ENCODE measurements at places on chromosomes 3 and 15. TPM values are rescaled to one million over a fixed set of nuclear protein-coding genes. Genes with fewer than 3 reads are reported as not detected.

Gene GLDN
- total RNA-seq = 1.2 TPM

Gene ATP10A
- 13.0 TPM for total RNA-seq

Gene OXSM
- total RNA-seq = 12.4 TPM

Gene MKRN2OS
- not detected for total RNA-seq

Gene GOLGA8M
- 0.56 TPM for total RNA-seq

Gene MOBP
- total RNA-seq = under 0.01 TPM

Gene TNFAIP8L3
- total RNA-seq = 17.8 TPM

Gene P2RY14
- total RNA-seq = under 0.01 TPM

Gene PLA2G4F
- total RNA-seq = not detected

Gene ANKUB1
- not detected for total RNA-seq

Gene RARRES1
- total RNA-seq = 111 TPM

Gene PLA2G4D
- under 0.01 TPM for total RNA-seq

Gene GOLGA8H
- total RNA-seq = 0.28 TPM

Gene AHSG
- not detected for total RNA-seq

Gene ZMYND10
- 0.58 TPM for total RNA-seq

Gene GP9
- total RNA-seq = not detected

Gene PATL2
- total RNA-seq = 0.56 TPM

Gene CXCR6
- total RNA-seq = not detected

Gene SPTBN5
- 0.38 TPM for total RNA-seq

Gene ABHD6
- 8.4 TPM for total RNA-seq

Gene ZBTB11
- 26.8 TPM for total RNA-seq

Gene RAB27A
- 8.2 TPM for total RNA-seq

Measured in regular cardiac myocyte (primary cell).